ENCODE measurements at places on chromosomes 7 and 10. TPM values are rescaled to one million over a fixed set of nuclear protein-coding genes. Genes with fewer than 3 reads are reported as not detected.
A peak's percentile ranks its signal among the peaks of the same experiment; 100 is the strongest.

- no peak for DNase-seq
These were observed 369.9 kb downstream of the WDR11 start for GRCh38 chr10:121221072-121221471.

- DNase-seq, result no peak
These were observed 49.4 kb downstream of the FRMPD2 start for GRCh38 chr10:48224979-48225560.

DNA sequence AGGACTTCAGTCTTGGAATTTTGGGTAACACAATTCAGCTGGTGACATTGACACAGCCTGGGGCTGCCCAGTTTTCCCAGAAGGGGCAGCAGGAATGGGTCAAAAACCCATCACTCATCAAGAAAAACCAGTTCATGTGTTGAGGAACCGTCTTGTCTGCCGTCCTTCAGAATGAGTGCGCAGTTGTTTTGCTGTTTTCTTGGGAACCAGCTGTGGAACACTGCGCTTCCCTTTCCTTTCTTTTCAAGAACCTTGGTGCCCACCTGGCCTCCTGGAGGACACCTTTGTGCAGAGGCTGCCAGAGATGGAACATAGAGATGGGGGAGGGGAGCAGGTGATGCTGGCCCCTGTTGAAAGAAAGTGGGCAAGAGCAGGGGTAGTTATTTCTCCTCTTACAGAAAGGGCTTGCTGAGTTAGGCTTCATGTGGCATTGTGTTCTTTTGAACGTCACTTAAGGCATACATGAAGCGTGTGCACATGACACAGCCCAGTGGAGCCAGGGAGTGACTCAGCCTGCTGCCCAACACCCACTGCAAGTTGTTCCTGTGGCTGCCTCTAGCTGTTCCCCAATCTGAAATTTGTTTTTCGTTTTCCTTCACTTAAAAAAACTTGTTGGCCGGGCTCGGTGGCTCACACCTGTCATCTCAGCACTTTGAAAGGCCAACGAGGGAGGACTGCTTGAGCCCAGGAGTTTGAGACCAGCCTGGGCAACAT, 87.4 kb upstream of the TNS3 start:
- peak; percentile 79 for DNase-seq

DNA sequence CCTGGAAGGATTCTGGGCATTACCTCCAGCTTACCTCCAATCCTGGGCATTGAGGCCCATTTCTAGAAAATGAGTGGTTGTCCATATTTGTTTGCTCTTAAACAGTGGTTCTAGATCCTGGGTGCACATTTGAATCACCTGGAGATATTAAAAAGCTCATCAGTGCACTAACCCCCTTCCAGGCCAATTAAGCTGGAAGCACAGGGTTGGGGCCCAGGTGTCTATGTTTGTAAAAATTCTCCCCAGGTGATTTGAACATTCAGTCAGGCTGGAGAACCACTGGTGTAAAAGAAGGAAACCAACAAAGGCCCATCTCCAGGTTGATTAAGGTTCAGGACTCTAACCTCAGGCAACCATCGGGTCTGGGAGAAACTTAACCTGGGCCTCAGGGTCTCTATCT, 102.6 kb upstream of the NANOS1 start:
- DNase-seq, result no peak

Gene EBLN1
- not detected for polyA plus RNA-seq

Gene NOLC1
- polyA plus RNA-seq, result 61.5 TPM

Gene IL6
- polyA plus RNA-seq, result not detected

All from muscle of back (tissue), 13 donors.